ENCODE measurements at places on chromosomes 12 and 14.

DNA sequence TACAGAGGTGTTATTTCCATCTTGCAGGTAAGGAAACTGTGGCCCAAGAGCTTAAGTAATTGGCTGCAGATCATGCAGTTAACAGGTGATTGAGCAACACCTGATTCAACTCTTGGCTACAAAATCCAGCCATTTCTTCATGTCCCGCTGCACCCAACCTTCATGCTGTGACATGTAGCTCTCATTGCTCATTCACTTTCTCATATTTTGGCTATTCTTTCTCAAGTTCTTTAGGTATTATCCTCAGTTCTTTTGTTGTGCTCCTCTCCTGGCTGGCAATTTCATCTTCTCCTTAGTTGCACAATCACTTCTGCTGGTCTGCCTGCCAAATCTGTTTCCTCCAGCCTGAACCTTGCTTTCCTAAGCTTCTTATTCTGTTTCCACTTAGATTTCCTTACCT lies 300.8 kb downstream of the SSPN start:
- no peak for DNase-seq

DNA sequence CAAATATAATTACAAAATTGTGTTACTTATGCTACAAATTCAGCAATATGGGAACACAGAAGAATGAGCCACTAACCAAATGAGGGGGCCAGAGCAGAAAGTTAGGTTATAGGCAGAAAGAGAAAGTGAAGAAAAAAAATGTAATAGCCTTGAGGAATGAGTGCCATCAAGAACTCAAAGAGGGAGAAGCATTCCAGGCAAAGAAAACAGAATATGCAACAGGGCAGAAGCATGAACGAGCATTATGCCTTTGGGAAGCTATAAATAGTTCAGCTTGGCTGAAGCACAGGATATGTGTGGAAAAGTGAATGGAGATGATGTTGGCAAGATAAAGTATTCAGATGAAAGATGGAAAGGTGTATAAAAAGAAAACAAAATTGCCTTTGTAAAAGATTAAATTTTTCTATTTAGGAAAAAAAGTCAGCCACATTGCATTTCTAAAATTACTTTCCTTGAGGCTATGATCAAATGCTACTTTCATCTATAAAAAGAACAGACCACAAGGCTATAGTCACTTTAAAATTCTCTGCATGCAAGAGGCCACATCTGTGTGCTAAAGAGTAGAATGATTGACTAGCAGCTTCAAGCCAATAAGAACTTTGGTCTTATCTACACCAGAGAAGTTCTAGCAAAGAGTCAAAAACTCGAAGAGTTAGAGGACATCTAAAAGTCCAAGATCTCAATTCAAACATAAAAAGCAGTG lies 193.6 kb upstream of the GARIN6 start:
- DNase-seq: no peak

DNA sequence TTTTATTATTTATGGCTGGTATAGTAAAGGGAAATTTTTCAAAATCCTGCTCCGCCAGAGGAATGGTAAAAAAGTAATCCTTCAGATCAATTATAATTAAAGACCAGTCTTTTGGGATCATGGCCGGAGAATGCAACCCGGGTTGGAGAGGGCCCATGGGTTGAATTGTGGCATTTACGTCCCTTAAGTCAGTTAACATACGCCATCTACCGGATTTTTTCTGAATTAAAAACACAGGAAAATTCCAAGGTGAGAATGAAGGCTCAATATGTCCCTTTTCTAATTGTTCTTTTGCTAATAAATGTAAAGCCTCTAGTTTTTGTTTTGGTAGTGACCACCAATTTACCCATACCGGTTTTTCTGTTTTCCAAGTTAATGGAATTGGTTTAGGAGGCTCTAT lies 602.8 kb downstream of the ALG10 start:
- DNase-seq: no peak

GRCh38 chr12:48764521-48764920 lies 24.4 kb downstream of the ADCY6 start:
- no peak for DNase-seq

- DNase-seq: no peak
Observed at GRCh38 chr12:131120831-131121271, 167.1 kb downstream of the ADGRD1 start.

- DNase-seq: no peak
Observed at GRCh38 chr12:112525426-112525809, 106.7 kb downstream of the PTPN11 start.

DNA sequence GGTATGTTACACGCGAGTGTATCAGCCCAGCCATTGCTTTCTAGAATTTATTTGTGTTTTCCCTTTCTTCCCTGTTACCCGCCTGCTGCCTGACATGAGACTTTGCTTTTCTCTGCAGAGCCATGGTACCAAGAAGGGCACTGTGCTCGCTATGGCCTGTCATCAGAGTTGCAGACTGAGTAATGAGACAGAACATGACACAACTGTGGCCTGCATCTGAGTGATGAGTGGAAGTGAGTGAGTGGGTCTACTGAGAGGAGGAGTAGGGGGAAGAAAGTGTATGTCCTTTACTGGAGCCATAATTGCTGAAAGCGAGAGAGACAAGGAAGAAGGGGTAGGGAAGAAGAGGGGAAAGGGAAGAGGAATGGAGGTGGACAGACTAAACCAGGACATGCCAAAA lies 2.9 kb downstream of the RILPL1 start:
- DNase-seq: no peak

- no peak for DNase-seq
Observed at GRCh38 chr12:77392467-77393088, 327.2 kb upstream of the E2F7 start.

- no peak for DNase-seq
Observed at GRCh38 chr14:37588956-37589714, 5.9 kb downstream of the FOXA1 start.

GRCh38 chr12:90366286-90366685 lies 588.7 kb downstream of the CCER1 start:
- DNase-seq: no peak

GRCh38 chr14:45867046-45867894 lies 614.3 kb upstream of the MIS18BP1 start:
- no peak for DNase-seq

DNA sequence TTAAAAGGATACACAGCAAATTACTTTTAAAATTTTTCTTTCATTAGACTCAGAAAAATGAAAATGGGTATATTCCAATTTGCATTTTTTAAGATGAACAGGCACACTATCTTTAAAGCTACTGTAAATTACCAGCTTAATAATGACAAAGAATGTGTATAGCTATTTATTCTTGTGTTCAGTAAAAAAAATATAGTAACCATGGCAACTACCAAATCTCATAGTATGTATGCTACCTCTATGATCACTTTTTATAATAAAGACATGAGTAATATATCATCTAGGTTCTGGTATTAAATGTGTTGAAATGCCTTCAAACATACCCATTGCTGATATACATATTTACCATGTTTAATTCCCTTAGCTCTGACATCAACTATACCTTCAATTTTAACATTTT lies 383.2 kb downstream of the FOXG1 start:
- no peak for DNase-seq

DNA sequence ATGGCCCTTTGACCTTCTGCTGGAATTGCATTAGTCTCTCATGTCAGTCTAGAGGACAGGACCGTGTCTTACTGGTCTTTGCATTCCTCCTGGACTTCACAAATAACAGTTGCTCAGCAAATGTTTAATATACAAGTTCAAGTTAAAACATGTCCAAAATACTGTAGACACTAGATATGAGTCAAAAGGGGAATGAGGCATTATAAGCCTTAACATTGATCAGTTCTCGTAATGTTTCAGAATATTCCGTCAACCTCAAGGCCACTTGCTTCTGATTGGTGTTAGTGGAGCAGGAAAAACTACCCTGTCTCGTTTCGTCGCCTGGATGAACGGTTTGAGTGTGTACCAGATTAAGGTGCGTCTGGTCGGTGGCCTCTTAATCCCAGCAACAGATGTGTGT lies 59.9 kb downstream of the HSP90AA1 start:
- no peak for DNase-seq

DNA sequence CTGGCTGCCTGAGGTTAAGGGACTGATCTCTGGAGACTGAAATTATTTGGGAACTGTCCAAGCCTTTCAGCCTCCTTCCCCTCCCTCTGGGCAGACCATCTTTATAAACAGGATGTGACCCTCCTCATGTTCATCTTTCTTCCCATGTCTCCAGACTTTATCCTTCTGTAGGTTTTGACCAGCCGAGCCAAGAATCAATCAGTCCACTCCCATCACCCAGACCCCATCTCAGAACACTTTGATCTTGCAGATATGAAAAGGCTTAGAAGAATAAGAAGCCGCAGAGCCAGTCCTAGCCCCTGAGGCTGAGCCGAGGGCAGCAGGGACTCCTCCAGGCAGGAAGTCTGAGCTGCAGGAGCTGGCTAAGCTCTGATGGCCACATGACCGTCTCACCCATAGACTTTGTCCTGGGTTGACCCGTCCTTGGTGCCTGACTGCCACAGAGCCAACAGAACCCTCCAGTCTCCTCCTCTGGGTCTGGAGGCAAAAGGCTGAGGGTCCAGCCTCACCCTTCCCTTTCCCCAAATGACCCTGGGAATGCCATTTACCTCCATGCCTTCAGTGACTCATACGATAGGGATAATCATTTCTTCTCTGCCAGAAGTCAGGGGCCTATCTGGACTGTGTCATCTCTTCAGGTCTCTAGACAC lies 1.6 kb downstream of the KRT71 start:
- DNase-seq: no peak

Data from cortex of kidney (tissue), 1 donor.